ENCODE measurements at places on chromosomes 2 and 18.

- no peak for DNase-seq
These were observed 120.0 kb upstream of the SNTG2 start for GRCh38 chr2:830419-831224.

DNA sequence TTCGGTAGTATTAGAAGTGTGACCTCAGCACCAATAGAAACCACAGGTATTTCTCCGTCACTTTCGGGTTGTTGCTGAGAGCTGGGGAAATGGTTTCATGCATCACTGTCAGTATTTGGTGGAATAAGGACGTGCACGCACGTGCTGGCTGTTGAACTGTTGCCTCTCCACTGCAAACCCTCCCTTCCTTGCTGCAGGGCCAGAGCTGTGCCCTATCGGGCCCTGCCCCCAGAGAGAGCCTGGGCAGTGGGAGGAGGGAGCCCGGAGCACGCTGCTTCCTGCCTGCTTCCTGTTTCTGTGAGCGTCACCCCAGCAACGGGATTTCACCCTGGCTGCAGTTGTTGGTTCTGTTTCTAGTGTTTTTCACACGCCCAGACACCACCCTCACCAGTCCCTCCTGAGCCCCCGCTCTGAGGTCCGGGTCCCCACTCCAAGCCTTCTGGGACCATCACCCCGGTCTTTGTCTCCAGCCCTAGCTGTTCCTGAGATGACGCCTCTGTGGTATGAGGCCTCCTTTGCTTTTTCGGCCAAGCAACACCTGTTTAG lies 47.4 kb downstream of the LRRFIP1 start:
- no peak for DNase-seq

- no peak for DNase-seq
These were observed 6.8 kb downstream of the TBR1 start for GRCh38 chr2:161422816-161423403.

GRCh38 chr18:79914614-79915160 lies 36.8 kb downstream of the SLC66A2 start:
- no peak for DNase-seq

DNA sequence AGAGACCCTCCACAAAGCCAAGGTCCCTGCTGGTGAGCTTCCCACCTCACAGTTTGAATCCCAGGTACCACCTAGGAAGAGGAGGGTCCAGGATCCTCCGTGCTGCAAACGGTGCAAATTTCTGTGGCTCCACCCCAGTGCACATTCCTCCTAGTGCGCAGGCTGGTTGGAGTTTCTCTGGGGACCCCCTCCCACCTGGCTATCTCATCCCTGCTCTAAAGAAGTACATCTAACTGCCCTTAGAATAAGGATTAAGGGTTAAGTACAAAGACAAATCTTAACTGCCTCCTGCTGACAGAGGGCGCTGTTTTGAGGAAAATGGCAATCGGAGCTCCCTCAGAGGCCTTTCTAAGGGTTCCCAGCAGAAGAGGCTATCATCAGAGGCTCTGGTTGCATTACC lies 109.6 kb upstream of the FSIP2 start:
- no peak for DNase-seq

GRCh38 chr2:217954469-217954868 lies 48.3 kb downstream of the TNS1 start:
- DNase-seq = no peak

DNA sequence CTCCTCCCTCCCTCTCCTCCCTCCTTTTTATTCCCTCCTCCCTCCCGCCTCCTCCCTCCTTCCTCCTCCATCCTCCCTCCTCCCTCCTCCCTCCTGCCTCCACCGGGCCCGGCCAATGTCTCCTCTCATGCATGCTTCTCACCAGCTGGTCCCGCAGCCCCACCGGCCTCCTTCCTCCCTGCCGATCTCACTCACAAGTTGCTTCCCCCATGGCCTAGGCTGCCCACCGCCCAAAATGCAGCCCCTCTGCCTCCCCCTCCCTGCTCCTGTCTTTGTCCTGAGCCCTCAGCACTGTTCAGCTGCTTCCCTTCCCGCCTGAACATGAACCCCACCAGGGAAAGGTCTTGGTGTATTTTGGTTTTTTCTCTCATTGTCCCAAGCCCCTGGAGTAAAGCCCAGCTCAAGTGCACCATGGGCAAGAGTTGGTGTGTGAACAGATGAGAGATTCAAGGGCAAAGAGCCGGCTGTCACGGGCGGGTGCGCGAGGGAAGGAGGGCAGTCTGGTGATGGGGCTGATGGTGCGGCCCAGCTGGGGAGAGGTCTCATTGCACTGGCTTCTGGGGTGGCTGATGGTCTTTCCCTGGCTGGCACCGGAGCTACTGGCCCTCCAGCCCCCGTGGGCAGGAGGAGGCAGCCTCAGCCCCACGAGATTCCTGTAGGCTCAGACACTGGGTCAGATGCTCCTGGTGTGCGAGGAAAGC lies 117.6 kb downstream of the TWIST2 start:
- DNase-seq = no peak

DNA sequence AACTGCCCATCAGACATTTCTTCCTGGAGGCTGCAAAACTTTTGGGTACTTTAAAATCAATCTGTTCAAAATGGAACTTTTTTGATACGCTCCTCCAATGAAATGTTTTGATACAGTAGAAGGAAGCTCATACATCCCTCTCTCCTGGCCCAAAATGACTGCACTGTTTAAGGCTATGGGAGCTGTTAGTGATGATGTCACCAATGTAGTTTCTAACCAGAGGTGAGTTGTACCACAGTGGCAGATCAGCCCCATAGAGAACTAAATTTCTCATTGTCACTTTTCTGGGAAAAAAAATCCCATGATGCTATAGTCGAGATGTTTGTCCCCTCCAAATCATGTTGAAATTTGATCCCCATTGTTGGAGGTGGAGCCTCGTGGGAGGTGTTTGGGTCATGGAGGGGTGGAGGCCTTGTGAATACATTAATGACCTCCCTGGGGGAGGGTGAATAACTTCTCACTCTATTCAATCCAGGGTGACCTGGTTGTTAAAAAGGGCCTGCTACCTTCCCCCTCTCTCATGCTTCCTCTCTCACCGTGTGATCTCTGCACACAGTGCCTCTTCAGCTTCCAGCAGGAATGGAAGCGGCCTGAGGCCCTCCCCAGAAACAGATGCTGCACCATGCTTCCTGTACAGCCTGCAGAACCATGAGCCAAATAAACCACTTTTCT lies 117.4 kb upstream of the NPAS2 start:
- no peak for DNase-seq

GRCh38 chr2:27720004-27720551 lies 51.4 kb upstream of the MRPL33 start:
- no peak for DNase-seq

- no peak for DNase-seq
These were observed 172.1 kb downstream of the NEDD4L start for GRCh38 chr18:58216071-58216481.

- DNase-seq = no peak
These were observed 477.5 kb upstream of the SPHKAP start for GRCh38 chr2:228658998-228659397.

GRCh38 chr2:39938035-39938835 lies 159.2 kb upstream of the THUMPD2 start:
- DNase-seq = no peak

DNA sequence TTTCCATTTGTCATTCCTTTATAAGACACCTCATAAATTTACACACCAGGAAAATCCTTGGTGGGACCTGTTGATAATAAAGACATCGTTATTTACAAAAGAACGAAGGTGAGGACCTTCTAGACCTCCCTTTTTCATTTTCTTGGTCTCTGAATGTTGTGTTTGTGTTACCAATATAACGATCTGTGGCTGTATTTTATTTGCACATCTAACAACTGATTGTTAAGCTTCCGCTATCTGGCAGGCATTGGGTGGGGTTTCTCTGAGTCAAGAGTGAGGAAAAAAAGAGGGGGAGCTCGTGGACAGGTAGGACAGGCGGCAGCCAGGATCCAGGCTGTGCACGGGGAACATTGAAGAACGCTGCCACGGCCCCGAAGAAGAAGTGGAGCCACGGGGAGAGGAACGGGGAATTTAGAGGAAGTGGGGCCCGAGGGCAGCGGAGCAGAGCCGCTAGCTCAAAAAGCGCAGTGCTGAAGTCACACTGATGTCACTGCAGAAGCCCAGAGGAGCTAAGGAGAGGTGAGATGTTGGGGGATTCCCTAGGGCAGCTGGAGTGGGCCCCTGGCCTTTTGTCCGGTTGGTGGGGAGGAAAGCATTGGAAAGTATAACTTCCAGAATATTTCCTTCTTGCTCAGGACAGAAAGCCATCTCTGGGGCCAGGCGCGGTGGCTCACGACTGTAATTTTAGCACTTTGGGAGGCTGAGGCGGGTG lies 20.9 kb upstream of the DNMT3A start:
- no peak for DNase-seq

- no peak for DNase-seq
These were observed 15.5 kb upstream of the METTL21A start for GRCh38 chr2:207640661-207641060.

DNA sequence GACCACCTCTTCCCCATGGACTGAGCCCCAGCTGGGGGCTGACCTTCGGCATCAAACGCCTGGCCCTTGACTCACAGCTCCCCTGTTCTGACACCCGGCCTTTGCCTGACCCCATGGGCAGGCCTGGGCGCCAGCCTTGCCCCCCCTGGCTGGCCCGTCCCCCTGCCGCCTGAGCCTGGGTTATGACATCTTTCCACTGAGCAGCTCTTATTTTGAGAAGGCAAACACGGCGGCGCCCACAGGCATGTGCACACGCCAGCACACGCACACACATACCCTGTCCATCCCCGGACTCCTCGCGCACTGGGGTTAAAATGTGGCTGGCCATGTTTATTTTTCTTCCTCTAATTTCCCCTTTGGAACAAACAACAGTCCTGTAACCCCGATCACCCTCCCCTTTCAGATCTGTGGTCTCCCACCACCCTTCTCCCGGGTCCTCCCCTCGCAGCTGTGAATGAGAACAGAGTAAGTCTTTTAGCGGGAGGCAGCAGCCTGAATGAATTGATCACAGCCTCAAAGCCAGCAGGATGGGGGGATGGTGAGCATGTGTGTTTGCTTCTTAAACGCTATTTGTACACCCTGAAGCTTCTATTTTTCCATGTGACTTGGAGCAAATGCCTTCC lies 11.8 kb upstream of the ATOH8 start:
- no peak for DNase-seq

DNA sequence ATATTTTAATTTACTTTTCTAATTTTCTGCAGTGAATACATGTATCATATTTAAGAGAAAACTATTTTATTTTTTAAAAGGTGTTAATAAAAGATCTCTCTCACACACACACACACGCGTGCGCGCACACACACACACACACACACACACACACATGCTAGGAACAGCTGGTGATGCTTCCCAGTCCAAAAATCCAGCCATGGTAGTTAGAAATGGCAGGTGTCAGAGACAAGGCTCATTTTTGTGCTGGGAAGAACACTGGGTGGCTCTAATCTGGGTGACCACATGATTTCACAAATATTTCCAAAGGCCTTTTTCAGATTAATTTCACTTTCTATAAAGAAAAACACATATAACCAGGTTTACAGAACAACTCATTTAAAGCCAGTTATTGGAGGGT lies 104.5 kb upstream of the NCK2 start:
- DNase-seq = no peak

- DNase-seq = no peak
These were observed 144.3 kb upstream of the TFPI start for GRCh38 chr2:187698374-187699110.

GRCh38 chr2:119158563-119159347 lies at the start of gene C1QL2:
Gene C1QL2, minus strand, starts transcription at chr2:119158751. Its CDS starts 482 bp downstream, at chr2:119158269.
- DNase-seq = no peak

DNA sequence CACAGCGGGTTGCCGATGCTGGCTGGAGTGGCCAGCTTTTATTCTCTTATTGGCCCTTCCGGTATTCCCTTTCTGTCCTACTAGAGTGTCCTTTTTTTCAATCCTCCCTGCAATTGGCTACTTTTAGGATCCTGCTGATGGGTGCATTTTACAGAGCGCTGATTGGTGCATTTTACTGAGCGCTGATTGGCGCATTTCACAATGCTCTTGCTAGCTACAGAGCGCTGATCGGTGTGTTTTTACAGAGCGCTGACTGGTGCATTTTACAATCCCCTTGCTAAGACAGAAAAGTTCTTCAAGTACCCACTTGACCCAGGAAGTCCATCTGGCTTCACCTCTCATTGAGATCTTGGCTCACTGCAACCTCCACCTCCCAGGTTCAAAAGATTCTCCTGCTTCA lies 44.4 kb upstream of the SPRED2 start:
- DNase-seq = no peak

GRCh38 chr2:82875858-82876257 lies 1583.2 kb downstream of the SUCLG1 start:
- no peak for DNase-seq

DNA sequence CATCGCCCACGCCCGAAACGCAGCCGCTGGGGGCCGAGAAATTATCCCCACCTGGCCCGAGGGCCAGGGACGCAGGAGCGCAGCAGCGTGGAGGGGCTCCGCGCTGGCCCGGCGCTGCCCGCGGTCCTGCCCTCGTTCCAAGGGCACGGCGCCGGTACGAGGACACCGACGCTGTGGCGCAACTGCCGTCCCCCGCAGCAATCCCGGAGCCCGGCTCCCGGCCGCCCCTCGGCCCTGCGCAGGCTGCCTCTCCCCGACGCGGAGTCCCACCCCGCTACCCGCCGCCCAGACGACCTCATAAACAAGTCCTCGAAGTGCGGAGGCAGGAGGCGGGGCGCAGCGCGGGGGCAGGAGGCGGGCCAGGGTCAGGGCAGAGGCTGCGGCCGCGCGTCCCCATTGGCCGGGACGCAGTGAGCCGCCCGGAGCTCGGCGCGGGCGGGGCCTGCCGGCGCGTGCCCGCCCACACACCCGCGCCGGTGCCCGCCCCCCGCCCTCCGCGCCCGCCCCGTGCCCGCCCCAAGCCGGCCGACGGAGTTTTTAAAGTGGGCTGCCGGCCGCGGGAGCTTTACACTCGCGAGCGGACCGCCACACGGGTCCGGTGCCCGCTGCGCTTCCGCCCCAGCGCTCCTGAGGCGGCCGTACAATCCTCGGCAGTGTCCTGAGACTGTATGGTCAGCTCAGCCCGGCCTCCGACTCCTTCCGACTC lies at the start of gene EPAS1:
EPAS1 (plus strand) TSS at position 568 of the 706 bp plus-strand sequence. CDS start 505 bp downstream, outside the sequence.
- no peak for DNase-seq

DNA sequence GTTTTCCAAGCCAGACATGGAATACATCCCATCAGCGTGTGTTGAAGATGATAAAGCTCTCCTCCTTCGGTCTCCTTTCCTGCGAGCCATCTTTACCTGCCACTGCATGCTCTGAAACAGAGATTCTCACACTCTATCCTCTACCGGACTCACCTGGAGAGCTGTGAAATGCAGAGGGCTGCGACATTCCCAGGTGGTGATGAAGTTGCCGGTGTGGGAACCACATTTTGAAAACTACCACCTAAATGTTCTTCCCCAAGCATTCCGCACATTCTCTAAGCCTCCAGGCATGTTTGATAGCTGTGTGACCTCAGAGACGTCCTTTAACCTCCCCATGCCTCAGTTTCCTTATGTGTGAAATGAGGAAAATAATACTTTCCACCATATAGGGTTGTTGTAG lies 226.2 kb upstream of the RAB6C start:
- no peak for DNase-seq

All from cerebellar nuclear complex (tissue), 1 donor.